Effector CD4-positive, alpha-beta T cell (primary cell): ENCODE measurements at places on chromosomes 7 and 10.
A peak's percentile ranks its signal among the peaks of the same experiment; 100 is the strongest.

- no peak for DNase-seq
Measured at GRCh38 chr10:42242135-42242805, 396.1 kb downstream of the ZNF33B start.

DNA sequence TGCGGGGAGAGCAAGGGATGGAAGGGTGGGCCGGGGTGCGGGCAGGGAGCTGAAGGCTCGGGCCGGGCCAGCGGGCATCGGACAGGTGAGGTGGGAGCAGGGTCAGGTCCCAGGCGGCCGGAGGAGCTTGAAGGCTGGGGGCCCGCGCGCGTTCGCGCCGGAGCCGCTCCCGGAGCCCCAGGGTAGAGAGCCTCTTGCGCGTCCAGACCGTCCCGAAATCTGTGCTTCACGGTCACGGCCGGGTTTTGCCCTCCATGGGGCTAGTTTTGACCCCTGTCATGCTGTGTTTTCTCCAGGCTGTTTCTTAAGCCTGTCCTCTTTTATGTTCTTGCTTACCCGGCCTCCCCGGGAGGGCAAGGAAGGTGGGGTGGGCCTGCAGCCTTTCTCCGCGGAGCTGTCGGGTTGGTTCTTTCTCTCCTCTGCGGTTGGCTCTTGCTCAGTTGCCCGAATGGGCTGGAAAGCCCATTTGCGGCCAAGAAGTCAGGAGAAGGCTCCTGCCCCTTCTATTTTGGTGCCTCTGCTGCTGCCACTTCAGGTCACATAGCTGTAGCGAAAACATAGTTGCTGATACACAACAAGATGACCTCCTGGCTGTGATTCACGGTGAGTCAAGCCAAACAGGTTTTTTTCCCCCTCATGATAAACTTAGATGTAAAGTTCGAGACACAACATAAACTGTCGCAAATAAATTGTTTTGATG, 650 bp downstream of the UBE2D1 start:
- no peak for DNase-seq

GRCh38 chr10:88553116-88553752, 29.9 kb downstream of the RNLS start:
- DNase-seq: peak; percentile 19

- no peak for DNase-seq
Measured at GRCh38 chr7:24786941-24787340, 29.7 kb upstream of the GSDME start.

DNA sequence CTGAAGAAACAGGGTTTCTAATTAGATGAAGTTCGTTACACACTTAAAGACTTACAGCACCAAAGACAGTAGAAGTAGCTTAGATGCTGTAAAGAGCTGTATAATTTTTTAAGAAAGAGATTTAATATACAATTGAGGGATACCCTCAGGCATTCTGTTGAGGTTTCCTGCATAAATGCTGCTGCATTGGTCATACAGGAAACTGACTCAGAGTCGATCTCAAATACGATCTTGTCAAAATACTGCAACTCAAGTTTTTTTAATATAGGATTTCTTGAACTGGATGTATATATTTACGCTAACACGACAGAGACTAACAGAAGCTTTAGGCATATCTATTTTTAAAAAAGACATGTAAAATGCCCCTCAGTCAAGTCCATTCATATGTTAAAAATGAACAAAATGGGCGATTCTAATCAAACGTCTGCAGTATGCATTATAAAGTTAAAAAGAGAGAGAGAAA, 2.4 kb upstream of the ARID5B start:
- DNase-seq: peak; percentile 7

- no peak for DNase-seq
Measured at GRCh38 chr7:129376778-129377700, 57.2 kb upstream of the STRIP2 start.

DNA sequence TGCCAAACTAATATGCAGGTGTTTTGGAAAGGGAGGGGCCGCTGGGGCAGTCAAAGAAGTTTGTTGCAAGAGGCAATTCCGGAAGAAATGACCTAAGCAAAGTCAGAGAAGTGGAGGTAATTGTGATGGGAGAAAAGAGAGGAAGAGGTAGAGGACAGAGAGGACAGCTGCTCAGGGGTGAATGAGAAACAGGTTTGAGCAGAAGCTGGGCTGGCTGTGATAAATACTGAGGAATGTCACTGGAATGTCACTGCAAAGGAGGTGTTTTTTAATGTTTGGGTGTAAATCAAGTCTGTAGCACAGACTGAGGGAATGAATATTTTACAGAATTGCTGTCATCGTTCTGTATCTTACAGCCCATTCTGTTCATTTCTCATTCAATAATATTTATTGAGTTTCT, 207.2 kb downstream of the DPP6 start:
- no peak for DNase-seq

DNA sequence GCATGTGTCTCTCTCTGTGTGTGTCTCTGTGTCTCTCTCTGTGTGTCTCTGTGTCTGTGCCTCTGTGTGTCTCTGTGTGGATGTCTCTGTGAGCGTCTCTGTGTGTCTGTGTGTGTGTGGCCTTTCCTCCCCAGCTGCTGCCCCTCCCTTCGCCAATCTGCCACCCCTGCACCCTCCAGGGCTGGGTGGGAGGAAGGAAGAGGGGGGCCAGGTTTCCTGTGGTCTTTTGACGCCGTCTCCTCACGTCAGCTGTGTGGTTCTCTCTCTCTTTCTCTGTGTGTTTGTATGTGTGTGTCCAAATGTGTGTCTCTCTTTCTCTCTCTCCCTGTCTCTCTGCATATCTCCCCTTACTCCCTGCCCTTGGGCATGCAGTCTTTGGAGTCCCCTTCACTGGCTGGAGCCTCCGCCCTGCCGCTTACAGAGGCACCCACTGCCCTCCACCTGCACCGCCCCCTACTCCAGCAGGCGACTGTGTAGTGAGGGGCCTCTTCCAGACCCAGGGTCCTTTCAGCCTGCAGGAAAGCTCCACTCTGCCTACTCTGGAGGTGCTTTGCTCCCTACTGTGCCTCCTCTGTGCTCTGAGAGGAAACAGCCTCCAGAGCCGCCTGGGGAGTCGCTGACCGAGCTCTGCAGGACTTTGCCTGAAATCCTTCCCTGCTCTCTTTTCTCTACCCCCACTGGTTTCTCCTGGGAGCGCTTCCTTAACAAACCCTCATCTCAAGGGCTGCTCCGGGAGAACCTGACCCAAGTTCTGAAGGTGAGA, 44.2 kb upstream of the C10orf71 start:
- no peak for DNase-seq

DNA sequence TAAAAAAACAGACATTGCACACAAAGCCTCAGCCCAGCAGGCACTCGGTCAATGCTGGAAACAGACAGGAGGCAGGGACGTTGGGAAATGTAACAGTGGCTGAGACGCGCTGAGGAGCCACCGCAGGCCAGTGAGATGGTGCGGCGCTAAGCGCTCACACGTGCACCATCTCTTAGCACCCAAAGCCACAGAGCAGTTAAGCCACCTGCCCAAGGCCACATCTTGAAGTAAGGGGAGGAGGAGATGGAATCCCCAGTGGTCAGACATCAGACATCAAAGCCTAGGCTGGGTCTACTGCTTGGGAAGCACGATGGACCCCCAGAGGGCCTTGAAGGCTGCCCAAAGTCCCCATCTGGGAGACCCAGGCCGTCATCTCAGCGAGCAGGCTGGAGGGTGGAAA, 15.6 kb downstream of the LAT2 start:
- DNase-seq: no peak

- no peak for DNase-seq
Measured at GRCh38 chr10:73763343-73763742, 18.5 kb upstream of the CHCHD1 start.

DNA sequence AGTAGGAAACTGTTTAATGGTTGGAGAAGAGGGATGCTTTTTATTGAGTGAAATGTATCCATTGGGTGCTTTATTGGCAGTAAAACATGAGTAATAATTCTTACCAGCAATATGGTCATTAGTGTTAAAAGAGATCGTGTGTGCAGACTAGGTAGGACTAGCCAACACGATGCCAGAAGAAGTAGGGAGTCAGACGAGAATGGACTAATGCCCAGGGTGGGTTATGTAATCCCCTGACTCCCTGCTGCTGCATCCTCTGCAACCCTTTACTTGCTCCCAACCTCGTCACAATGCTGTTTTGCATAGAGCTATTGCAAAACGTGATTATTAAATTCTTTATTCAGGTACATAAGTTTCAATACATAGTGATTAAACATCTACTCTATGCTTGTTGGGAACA, 1213.7 kb downstream of the GATA3 start:
- no peak for DNase-seq

DNA sequence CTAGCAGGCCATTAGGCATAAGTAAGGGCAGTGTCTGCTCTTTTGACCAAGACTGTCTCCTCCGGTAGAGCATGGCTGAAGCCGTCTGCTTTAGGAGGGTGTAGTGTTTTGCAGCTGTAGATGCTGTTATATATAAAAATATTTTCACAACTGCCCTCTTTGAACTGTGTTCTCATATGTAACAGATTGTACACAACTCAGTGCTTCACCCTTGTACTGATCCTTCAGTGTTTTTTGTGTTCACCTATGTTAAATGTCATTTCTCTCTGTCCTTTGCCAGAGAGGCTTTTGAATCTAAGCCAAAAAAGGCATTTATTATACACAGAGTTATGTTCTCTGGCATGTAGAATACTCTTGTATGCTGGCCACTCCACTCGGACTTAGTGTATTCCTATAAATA, 135.5 kb downstream of the BICC1 start:
- DNase-seq: no peak

DNA sequence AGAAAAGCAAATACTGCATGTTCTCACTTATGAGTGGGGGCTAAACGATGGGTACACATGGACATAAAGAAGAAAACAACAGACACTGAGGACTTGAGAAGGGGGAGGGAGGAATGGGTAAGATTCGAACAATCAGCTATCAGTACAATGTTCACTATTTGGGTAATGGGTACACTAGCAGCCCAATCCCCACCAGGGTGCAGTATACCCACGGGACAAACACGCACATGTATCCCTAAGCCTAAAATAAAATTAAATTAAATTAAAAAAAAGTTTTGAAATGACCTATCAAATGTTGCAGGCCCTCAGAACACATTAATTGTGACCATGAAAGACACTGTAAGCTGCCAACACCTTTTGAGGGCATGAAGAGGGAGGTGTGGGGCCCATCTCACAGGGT, 316.0 kb downstream of the WDR37 start:
- DNase-seq: no peak

DNA sequence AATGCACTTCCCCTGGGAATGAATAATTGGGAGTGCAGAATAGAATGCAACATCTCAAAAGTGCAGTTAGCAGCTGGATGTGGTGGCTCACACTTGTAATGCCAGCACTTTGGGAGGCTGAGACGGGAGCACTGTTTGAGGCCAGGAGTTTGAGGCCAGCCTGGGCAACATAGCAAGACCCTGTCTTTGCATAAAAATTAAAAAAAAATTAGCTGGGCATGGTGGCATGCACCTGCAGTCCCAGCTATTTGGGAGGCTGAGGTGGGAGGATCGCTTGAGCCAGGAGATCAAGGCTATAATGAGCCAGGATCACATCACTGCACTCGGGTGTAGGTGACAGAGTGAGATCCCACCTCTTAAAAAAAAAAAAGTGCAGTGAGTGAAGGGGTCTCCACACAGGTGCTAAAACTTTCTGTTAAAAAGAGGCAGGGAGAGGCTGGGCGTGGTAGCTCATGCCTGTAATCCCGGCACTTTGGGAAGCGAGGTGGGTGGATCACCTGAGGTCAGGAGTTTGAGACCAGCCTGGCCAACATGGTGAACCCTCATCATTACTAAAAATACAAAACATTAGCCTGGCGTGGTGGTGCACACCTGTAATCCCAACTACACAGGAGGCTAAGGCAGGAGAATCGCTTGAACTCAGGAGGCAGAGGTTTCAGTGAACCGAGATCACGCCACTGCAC, 13.5 kb upstream of the ZMIZ1 start:
- DNase-seq: no peak

DNA sequence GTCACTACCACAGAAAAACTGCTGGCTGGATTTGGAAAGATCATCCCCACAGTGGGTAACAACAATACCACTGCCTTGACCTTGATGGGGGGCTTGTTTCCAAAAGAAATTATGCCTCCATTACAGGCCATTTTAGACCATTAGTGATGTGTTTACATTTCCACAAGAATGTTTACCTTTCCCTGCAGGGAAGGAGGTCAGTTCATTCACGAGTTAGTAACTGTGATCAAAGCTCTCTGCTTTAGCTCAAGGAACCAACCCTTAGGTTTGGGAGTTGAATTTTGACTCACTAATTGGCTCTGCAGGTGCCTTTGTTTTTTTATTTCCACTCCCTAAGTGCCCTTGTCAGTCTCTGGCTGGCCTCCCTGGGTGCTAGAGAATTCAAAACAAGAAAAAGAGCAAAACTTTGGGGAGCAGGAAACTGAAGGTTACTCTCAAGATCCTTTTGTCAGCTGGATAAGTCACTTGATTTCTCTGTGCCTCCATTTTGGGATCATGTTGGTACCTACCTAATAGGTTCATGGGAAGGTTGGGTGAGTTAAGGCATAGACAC, 41.1 kb upstream of the NUPR2 start:
- DNase-seq: no peak

DNA sequence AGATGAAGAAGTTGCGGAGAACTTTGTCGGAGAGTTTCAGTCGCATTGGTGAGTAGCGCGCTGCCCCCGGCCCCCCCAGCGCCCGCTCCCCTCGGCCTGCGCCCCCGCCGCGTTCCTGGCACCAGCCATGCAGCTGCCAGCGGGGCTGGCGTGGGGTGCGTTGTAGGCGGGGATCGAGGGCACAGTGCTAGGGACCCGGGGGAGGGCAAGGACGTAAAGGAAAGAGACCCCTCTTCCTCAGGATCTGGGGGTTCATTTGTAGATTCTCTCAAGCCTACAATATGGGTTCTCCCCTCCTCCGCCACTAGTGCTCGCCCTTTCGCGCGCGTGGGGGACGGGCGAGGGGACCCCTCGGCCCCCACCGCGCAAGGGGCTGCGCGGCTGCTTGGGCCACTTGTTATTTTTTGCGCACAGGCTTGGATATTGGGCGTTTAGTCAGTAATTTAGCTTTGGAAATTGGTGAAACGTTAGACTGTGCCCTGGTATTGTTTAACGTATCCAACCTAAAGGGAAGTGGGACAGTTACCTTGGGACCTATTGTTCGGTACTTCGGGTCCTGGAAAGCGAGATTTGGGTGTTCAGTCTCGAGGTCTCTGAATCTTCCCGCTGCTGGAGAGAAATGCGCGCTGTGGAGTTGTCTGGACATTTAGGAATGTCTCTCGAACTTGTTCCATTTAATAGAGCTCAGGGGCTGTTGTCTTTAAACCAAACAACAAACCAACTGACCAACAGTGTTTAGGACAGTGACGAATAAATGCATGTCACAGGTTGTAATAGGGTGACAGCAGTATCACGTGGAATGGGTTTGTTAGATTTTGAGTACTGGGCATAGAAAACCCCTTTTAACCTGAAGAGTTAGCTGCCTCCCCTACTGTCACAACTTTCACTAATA, 796 bp downstream of the CDK14 start:
- no peak for DNase-seq

- DNase-seq: no peak
Measured at GRCh38 chr7:44561962-44562621, 11.6 kb downstream of the DDX56 start.

- no peak for DNase-seq
Measured at GRCh38 chr10:98720551-98720950, 273.8 kb upstream of the HPS1 start.
